ENCODE measurements at places on chromosomes 4 and X.
A peak's percentile ranks its signal among the peaks of the same experiment; 100 is the strongest.

GRCh38 chrX:76827672-76828071 is 400.2 kb downstream of the MAGEE1 start:
- no peak for DNase-seq

- no peak for DNase-seq
Observed at GRCh38 chrX:10821293-10821692, 200.9 kb upstream of the MID1 start.

DNA sequence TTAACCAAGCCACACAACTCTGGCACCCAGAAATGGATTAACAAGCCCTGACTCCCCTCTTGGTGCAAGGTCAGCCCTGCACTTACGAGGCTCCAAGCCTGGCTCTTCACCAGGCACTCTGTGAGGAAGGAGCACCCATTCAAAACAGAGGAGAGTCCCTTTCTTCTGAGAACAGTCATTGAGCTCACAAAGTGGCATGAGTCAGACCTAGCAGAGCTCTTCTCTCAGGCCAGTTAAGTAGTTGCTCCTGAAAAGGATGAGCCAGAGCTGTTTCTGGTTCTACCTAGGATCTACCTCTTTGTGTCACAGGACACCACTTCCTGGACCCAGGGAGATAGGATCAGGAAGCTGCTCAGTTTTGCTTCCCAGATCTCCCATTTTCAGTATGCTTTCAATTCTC is 48.2 kb downstream of the EVC2 start:
- no peak for DNase-seq

DNA sequence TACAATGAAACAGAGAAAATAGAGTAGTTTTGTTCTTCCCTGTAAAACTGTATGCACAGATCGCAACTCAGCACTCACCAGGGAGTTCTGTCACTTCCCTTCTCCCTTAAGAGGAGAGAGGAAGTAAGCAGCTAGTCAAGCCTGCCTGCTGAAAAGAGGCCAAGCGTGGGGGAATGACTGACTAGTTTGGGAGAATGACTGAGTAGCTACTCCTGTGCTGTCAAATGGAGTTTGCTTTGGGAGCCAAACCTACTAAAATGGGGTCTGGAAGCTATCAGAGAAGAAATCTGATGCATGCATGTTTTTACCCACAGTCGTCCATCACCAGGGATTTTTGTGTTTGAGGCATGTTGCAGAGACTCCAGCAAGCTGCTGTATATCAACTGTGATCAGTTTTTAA is 54.6 kb upstream of the LHFPL1 start:
- peak; percentile 68 for DNase-seq

GRCh38 chrX:17553469-17553868 is 178.5 kb downstream of the NHS start:
- peak; percentile 82 for DNase-seq

- DNase-seq, result no peak
Observed at GRCh38 chr4:37073226-37073840, 171.2 kb upstream of the NWD2 start.
